NCI-H1417 treated with DMSO at 0.1 percent for 48 hours (cell line): ENCODE measurements at places on chromosomes 1 and 21.

DNA sequence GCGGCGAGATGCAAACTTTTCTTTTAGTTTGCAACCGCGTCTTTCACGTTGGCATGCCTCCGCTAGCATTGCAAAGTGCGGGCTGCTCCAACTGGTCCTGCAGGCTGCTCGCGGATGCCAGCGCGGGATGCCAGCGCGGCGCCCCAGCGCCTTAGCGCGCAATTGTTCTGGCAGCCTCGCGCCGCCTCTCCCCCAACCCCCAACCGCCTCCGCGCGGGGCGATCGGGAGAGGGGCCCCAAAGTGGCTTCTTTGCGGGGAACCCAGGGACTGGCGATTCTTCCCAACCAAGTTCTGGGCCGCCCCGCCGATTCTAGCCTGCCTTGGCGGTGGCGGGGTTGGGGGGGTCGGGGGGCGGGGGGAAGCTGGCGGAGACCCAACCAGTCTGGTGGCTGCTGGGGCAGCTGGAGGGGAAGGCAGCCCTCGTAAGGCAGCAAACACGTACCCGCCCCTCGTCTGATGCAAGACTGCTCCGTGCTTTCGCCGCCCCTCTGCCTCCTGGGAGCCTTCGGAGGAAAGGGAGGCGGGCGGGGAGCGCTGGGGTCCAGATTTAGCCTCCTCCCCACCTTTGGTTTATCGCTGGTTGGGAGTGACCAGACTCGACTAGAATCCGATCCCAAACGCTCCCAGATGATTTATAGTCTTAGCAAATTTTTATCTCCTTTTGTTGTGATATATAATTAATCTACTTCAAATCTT lies 756 bp downstream of the PHGDH start:
- peak; percentile 42 for DNase-seq

DNA sequence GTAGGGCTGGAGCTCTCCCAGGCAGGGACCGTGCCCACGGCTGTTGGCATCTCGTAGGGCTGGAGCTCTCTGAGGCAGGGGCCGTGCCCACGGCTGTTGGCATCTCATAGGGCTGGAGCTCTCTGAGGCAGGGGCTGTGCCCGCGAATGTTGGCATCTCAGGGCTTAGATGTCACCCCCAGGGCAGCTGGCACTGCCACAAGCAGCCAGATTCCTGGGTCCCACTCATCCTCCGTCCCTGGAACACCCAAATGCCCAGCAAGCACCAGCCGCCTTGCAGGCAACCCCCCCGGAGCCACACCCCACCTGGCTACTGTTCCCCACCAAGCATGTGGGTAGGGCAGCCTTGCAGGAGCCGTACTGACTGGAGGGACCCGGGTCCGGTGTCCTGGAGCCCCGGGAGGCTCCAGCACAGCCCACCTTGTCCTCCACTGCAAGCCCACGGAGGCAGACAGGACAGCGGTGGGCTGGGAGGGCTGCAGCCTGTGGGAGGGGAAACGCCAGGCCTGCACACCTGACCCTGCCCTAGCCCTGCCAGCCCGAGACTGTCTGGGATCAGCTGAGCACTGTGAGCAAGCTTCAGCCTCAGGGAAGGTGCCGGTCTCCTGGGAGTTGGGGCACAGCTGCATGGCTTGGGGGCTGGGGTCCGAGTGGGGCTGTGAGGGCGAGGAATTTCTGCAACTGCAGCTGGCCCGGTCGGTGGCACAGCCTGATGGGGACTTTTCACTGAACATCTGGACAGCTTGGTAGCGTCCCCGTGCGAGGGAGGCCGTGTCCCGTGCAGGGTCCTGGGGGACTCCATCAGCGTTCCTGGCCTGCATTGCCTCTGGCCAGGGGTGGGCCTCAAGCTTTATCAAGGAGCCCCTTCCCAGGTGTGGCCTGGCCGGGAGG lies 53.6 kb downstream of the COL18A1 start:
- DNase-seq: no peak

DNA sequence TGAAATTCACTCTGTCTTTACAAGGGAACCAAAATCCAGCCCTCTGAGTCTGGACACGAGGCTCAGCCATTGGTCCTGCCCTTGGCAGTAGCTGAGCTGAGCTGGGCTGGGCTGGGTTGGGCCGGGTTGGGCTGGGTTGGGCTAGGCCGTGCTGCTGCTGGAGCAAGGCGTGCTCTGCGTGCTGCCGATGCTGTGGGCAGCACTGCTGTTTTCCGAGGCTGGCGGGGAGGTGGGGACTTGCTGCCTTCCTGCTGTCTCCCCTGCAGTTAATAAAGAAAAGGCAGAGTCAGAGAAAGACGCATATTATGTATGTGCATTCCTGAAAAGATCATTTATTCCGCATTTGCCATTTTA lies 182.9 kb downstream of the CDC7 start:
- no peak for DNase-seq

GRCh38 chr1:53125623-53126360 lies 16.6 kb downstream of the SLC1A7 start:
- no peak for DNase-seq
